ENCODE measurements at places on chromosomes 4 and X.
A peak's percentile ranks its signal among the peaks of the same experiment; 100 is the strongest.

DNA sequence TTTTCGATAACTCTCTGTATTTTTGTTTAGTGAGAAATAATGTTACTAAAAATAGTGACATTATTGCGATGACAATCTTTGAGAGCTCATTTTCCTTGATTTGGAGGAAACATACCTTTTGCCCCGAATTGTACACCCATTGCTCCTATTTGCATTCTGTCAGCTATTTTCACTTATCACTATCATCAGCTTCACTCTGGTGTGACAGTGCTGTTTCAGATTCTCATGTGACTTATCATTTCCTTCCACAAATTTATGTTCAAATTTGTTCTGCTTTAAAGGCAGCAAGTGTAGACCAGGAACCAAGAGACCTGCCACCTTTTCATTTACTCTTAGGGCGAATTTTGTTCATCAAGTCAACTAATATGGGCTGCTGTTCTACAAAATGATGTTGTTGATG is 179.4 kb downstream of the RBM46 start:
- DNase-seq, result no peak

DNA sequence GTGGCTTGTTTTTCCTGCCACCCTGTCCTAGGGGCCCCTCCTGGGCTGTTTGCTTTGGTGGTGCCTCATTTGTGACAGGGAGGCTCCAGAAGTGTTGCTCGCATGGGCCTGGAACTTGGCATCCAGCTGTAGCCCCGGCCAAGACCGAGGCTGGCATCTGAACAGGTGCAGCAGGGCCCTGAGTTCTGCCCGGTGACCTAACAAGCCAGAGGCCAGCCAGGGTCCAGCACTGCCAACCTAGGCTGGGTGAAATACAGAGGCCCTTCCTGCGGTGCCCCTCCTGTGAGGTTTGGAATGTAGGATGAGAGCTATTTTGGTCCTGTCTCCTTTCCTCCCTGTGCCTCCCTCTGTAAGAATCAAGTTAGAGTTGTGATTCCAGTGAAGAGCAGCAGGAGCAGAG is 58.5 kb downstream of the STARD8 start:
- DNase-seq, result no peak

DNA sequence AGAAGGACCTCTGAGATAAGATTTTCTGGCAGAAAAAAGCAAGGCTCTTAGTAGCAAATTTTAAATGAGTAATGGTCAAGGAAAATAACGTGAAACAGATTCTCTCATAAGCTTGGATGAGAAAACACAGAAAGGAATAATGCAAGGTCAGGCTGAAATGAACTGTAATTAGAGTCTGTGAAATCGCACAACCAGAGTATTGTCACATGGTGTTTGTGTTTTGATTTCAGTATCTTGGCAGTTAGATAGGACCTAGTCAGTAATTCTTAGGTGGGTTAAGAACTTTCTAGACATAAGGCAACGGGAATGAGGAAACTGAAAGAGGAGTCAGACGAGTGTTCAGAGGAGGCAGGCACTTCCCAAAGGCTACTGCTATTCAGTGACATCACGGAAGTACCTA is 34.6 kb downstream of the LIMCH1 start:
- no peak for DNase-seq

GRCh38 chr4:1204828-1205585 is 32.6 kb upstream of the SPON2 start:
- DNase-seq, result no peak

DNA sequence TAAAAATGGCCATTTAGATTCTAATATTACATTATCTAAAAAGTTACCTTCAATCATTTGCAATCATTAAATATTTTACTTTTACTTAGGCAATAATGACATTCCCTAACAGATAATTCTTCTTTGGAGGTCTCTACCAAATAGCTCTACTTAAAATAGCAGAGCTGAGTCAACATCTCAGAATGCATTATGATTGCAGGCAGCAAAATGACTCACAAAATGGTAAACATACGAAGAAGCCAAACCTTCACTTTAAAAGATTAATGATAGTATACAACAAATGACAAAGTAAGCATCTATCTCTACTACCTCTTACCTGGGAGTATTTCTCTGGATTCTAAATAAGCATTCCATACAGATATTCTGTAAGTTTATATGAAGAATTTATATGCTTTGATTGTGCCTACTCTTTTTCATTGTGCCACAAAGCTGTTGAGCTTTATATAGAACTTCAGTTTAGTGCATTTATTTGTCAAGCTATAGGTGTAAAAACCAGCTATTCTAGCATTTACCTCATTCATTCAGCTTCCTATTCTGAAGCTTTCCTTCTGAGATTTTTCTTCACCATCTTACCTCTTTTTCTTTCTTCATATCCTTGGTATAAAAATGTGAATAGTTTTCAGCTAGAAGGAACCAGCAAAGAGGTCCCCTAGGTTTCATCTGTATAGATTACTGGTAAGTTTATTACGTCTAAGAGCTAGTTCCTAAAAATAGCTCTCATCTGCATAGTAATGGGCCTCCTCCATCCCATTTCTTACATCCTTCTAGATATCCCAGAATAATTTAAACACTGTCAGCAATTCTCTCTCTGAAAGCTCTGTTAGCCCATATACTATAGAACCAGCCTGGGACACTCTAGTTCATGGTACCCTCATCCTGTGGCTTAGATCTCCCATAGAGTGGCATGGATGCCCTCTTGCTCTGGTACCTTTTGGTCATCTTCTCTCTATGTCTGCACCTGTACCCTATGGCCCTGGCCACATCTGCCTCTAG is 17.2 kb upstream of the SPCS3 start:
- no peak for DNase-seq

DNA sequence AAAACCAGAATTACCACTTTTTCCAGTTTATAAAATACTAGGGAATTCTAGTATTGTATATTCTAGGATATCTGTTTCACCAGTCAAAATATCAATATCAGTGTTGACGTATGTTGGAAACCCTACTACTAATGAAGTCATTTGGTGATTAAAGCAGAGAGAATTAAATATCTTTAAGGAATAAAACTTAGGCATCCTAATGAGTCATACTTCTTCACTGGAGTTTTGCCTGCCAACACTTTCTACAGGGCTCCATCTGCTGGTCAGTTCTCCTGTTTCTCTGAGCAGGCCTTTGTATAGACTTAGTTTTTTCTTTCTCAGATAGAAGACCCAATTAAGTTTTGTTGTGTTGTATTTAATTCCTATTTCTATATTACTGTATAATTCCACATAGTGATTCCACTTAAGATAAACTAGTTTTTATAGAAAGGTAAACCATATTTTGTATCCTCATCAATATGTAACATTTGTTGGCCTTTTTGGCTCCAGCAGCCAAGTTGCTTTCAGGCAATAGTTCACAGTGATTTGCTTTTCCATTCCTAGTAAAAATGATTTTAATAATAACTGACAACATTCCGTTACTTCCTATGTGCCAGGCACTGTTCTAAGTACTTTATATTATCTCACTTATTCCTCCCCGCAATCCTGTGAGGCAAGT is 3.5 kb downstream of the AP1AR start:
- peak; percentile 58 for DNase-seq

GRCh38 chr4:138891631-138892031 is 124.0 kb upstream of the NOCT start:
- no peak for DNase-seq

- DNase-seq, result no peak
These were observed 92.1 kb downstream of the HMX1 start for GRCh38 chr4:8779490-8779932.

DNA sequence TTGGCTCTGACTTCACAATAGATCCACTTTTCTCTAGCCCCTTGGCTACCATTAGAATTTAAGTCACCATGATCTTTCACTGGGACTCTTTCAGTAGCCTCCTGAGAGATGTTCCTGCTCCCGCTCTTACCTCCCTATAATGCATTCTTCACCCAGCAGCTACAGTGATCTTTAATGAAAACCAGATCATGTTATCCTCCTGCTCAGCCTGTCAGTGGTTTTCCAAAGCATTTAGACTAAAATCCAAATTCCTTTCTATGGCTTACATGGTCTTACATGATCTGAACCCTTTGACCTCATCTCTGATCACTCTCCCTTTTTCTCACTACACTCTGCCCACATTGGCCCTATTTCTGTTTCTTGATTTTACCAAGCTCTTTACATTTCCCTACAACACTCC is 18.3 kb upstream of the RPS6KA3 start:
- DNase-seq, result no peak

DNA sequence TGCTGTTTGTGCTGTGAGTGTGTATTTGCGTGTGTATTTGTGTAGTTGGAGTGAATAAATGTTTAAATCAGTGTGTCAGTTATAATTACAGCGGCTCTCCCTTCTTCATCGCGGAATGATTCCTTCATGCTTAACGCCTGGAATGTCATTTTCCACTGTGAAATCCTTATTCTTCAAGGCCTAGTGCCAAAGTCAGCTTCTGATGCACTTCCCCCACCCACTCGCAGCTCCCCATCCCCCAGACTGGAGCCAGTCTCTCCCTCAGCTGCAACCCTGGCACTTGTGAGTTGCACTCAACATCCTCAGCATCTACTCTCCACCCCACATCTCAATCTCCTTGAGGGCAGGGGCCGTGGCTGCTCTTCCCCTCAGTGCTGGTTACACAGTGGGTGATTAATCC is 583.0 kb downstream of the BCOR start:
- no peak for DNase-seq

- no peak for DNase-seq
These were observed 13.3 kb downstream of the CLDN2 start for GRCh38 chrX:106933538-106933961.

GRCh38 chr4:147542229-147542990 is 61.5 kb downstream of the EDNRA start:
- no peak for DNase-seq

DNA sequence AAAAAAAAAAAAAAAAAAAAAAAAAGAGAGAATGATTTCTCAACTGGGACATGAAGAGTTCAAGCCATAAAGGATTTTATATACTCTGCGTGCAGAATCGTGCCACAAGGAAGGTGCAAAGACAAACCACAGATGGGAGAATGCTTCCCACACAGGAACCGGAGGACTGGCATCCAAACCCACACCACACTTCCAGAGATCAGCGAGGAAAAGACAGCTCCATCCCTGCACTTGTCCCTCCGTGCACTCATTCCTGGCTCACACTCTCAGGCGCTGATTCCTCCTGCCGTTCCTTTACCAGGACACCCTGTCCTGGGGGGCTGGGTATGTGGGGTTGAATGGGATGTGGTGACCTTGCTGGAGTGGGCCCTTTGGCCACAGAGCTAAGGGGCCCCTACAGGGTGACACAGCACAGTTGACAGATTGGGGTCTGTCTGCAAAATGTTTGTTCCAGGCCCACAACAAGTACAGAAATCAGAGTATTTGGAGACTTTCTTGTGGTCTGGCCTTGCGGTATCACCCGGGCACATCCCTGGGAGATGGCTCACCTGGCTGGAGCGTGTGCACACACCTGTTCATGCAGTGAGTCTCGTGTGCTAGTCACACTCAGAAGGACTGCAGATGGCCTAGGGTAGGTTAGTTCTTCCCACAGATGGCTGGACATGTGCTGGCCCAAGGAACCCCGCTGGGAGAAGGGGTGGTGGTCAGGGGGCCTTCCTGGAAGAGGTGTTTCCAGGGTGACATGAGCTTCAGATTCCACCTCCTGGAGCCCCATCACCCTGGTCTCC is 55.4 kb upstream of the GPR78 start:
- DNase-seq, result no peak

- no peak for DNase-seq
These were observed 980 bp upstream of the GIMD1 start for GRCh38 chr4:106369456-106370060.

DNA sequence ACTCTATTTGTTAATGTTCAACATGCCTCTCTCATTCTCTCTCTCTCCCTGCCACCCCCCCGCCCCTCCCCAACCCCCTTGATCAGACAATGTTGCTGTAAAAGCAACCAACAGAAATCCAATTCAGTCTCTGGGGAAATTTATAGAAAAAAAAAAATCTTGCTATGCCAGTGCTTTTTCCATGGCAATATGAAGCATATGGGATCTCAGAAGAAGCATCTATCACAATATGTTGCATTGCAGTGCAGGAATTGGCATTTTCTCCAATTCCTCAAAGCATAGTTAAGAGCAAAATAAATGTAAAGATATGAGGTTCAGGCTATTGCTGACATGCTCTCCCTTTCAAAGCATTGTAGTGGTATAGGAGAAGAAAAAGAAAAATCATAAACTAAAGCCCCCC is 90.9 kb upstream of the LDB2 start:
- DNase-seq, result no peak

DNA sequence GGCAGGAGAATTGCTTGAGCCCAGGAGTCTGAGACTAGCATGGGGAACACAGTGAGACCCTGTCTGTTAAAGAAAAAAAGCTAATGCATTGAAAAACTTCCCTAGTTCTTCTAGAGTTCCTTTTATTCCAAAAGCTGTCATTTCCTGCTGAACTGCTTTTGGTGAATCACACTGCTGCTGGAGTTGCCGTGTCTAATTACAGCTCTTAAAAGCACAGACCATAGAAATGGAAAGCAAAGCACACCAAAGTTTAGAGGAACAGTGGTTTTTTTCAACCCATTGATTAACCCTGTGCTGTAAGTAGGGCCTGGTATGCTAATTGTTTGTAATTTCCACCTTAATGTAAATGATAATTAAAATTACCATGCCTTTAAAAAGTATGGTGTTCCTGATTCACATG is 52.4 kb downstream of the SEPTIN11 start:
- DNase-seq, result no peak

- no peak for DNase-seq
These were observed 17.2 kb downstream of the C1QTNF7 start for GRCh38 chr4:15444879-15445547.

DNA sequence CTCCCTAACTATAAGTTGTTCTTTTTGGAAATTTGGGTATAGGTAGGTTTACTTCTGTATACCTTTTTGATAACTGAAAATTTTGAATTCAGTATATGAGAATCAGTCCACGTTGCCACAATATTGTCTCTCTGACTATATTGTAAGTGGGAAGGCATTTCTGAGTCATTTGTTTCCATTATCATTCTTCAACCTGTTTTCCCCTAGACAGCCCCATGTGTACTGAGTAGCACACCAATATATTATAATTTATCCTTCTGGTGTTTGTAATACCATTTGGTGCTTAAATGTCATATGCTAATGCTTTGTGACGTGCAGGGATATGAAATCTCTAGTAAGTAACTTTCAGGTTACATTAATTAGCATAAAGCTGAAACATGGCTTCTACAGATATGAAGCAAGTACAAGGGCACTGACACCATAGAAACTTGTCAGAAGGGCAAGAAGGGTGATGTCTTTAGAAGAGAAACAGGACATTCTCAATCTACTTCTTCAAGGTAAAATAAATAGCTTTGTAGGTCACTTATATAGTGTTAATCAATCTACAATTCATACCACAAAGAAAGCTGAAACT is 27.7 kb downstream of the PAK3 start:
- no peak for DNase-seq

- DNase-seq, result no peak
These were observed 10.4 kb downstream of the HAUS7 start for GRCh38 chrX:153459986-153460385.

DNA sequence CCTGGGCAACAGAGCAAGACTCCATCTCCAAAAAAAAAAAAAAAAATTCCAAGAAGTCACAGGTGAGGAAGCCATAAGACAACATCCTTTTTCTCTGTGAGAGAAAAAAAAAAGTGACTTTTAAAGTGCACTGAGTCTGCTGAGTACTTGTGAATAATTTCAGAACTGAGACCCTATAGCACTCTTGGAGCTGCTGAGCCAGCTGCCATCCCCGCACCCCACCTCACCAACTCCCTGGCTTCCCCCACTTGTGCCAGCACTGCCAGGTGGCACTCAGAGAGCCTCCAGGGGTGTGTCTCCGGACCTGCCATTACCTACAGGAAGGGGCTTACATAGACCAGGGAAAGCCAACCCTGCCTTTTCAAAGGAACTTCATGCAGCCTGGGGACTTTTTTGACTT is 39.2 kb upstream of the HS3ST1 start:
- no peak for DNase-seq

GRCh38 chrX:130848763-130849162 is 54.2 kb downstream of the ENOX2 start:
- no peak for DNase-seq

Data from CD4-positive, alpha-beta T cell treated with Interferon alpha-2 for 1 hour (primary cell).